Foreskin keratinocyte (primary cell): ENCODE measurements at places on chromosomes 4 and X. TPM values are rescaled to one million over a fixed set of nuclear protein-coding genes. Genes with fewer than 3 reads are reported as not detected.

DNA sequence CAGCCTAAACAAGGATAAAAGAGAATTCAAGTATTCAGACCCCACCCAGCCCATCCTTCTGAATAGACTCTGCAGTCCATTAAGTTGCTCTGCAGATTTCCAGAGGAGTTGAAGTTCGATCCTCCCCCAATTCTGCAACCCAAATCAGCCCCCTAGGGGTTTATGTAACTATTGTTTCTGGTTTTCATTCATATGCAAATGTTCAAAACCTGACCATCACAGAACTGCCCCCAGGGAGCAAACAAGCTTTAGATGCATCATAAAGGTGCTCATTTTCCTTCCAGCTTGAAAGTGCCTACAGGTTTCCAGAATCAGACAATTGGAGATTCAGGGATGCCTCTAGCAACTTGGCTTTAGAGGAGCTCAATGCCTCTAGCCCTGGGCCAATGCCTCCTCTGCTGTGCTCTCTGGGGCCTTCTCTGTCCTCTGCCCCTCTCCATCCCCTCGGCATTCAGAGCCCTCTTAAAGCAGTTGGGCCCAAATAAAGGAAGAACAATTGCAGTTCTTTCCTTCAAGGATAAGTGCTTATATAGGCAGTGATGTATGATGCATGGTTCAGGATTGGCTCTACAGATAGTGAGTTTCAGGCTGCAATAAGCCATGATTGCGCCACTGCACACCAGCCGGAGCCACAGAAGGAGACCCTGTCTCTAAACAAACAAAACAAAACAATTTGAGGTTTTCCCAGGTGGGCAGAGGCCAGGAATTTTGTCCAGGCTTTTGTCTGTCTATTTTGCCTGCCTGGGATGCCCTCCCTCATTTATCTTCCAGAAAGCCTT lies 23.5 kb upstream of the SPINK2 start:
- DNase-seq, result no peak

CCDC149 gene
- total RNA-seq, result 3.3 and 3.8 TPM in 2 replicates

DNA sequence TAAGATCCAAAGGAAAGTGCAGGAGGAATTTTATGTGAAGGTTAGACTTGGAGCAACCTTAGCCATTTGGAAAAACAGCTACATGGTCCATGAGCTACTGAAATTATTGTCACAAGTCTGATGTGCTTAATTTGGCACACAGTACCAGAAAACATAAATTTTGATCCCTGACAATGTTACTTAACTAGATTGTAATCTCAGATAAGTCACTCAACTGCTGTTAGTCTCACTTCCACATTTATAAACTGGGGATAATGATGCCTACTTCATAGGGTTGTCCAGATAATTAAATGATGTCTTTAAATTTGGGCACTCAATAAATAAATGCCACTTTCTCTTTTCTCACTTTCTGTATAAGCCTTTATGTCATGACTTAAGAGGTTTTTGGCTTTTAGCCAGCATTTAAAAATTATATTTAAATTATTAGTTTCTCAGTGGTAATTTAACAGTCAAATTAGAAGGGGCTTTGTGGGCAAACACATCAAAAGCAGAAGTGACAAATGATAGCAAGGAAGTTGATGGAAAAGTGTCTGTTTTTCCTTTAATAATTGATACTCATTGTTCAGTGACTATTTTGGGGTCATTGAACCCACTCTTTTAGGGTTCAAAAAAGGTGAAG lies 58.3 kb downstream of the PAQR3 start:
- no peak for DNase-seq

GRCh38 chr4:42633605-42634388 lies 23.1 kb downstream of the ATP8A1 start:
- no peak for DNase-seq

GRCh38 chrX:4787971-4788370 lies 1074.5 kb upstream of the PRKX start:
- DNase-seq, result no peak

- DNase-seq, result peak; percentile 39
These were observed 93.4 kb downstream of the TMA16 start for GRCh38 chr4:163587867-163588266.

GRCh38 chr4:85029453-85029852 lies 63.0 kb upstream of the WDFY3 start:
- no peak for DNase-seq

GRCh38 chr4:111187108-111187507 lies 564.2 kb upstream of the PITX2 start:
- DNase-seq, result peak; percentile 56

DNA sequence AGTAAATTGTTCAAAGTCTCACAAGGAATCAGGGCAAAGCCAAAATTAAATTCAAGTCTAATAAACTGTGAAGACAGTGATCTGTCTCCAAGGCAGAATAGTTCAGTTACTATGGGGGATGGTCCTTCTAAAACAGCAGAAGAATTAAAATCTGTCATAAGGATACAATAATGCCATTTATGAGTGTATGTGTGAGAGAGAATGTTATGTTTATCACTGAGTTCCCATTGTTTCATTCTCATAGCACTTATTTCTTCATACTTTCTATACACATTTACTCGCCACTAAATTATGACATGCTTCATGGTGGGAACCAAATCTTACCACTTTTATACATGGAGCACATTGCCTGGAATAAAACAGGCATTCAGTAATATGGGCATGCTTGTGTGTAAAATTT lies 102.5 kb downstream of the AMMECR1 start:
- no peak for DNase-seq

GRCh38 chr4:45119376-45119775 lies 393.0 kb upstream of the GNPDA2 start:
- DNase-seq, result no peak

C4orf54 gene
- not detected in 2 replicates for total RNA-seq

DNA sequence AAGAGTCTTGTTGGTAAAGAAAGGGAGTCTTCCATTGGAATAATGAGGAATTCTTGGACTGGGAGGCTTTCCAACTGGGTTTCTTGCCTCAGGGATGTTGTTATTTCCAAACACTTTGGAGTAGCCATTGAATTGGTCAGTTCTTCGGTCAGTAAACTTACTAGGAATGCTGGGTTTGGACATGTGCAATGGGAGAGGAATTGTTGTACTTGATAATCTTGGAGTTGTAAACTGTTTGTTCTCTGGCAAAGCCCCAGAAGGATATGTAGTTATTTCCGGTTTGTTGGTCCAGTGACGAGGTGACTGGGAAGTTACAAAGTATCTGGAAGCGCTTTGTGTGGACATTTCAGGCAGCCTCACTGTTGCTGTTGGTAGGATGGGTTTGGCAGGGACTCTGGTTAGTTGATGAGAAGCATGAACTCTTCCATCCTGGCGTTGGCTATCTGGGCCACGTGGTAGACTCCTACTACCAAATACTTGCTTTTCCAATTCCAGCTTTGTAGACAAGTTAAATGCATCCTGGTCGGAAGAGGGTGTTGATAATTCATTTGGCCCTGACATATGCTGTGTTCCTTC lies 25.9 kb downstream of the MXRA5 start:
- no peak for DNase-seq

DNA sequence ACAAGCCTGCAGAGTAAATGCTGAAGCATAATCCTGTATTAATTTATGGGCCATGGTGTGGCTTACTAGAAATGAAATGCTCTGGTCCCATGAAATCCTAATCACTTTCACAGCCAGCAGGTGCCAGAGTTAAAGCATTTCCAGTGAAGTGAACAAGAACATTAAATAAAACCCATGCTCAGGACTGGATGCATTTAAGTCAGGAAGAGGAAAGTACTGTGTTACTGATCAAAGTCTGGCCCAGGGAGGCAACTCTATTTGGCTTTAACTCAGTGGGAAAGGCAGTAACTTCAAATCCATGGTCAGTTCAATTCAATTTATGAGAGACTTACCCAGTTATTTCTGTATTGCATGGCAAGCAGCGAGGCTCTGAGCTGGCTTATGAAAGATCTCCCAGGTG lies 29.2 kb downstream of the AGA start:
- DNase-seq, result no peak

- DNase-seq, result no peak
These were observed 69.0 kb downstream of the HPRT1 start for GRCh38 chrX:134528960-134529359.
